ENCODE measurements at places on chromosomes 1 and 21.

GRCh38 chr1:203340112-203340790 lies 10.7 kb downstream of the FMOD start:
- DNase-seq: peak; percentile 63

DNA sequence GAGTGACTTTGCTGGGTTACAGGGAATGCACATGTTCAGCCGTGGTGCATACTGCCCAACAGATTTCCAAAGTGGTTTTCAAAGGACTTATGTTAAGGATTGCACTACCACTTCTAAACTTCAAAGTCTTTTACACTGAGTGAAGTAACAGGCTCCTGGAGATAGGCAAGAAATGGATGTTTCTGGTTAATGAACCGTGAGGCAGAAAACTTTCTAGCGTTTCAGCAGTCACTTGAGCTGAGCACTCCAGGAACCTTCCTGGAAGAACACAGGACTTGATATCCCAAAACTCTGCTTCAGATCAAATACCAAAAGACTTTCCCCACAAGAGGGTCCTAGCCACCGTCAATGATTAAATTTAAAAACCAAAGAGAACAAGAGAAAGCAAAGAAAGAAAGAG lies 74.3 kb upstream of the ATP1A1 start:
- DNase-seq: no peak

GRCh38 chr1:97792655-97793054 lies 128.2 kb downstream of the DPYD start:
- DNase-seq: no peak

DNA sequence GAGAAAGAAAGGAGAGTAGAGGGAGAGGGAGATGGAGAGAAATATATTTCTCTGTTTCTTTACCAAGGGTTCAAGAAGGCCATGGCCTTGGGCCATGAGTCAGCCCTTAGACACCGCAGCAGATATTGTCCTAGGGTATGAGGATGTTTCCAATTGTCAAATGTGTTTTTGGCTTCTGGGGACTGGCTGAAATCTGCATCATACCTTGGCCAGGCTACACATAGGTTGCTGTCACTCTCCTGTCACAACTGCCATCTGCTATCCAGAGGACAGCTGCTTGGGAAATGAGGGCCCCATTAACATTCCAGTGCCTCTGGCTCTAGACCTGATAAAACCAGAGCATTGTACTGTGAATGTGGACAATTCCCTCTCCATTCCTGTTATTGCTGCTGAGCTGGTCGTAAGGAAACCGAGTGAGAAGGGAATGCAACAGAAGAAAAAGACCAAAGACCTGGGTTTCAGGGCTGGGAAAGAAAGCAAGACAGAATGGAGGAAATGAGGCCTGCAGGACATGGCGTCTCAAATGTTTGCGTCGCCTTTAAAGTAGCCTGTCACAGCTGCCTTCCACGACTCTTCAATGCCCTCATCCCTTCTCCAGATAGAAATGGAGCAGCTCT lies 8.8 kb upstream of the PIGC start:
- DNase-seq: no peak

GRCh38 chr1:27994060-27994459 lies 34.3 kb downstream of the XKR8 start:
- DNase-seq: no peak

- no peak for DNase-seq
These were observed 189.6 kb downstream of the KAZN start for GRCh38 chr1:14788080-14788479.

DNA sequence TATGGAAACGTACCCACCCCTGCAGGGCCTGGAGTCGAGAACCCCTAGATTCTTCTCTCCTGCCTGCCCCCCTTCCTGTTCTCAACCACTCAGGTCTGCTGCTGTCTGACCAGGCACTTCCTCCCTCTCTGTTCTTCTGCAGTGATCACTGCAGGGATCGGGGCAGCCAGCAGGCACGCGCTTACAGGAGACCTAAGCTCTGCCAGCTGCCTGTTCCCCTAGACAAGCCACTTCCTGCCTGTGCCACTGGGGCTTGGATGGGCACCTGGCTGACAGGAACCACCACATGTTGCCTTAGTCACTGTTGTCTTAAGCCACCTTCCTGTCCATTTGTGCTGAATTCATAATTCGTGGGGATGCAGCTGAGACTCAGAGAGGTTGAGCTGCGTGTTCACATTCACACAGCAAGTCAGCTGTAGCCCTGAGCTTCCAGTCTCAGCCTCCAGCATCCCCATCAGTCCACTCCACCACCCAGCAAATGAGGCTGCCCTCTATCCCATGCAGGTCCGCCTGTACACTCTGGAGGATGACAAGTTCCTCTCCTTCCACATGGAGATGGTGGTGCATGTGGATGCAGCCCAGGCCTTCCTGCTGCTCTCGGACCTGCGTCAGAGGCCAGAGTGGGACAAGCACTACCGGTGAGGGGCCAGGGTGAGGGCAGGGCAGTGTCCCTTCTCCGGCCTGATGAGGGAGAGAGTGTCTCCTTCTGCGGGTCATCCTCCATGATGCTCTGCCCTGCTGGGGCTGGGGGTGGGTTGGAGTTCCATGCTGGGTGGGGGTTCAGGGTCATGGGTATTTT lies 18.6 kb downstream of the FAM151A start:
- DNase-seq: no peak

DNA sequence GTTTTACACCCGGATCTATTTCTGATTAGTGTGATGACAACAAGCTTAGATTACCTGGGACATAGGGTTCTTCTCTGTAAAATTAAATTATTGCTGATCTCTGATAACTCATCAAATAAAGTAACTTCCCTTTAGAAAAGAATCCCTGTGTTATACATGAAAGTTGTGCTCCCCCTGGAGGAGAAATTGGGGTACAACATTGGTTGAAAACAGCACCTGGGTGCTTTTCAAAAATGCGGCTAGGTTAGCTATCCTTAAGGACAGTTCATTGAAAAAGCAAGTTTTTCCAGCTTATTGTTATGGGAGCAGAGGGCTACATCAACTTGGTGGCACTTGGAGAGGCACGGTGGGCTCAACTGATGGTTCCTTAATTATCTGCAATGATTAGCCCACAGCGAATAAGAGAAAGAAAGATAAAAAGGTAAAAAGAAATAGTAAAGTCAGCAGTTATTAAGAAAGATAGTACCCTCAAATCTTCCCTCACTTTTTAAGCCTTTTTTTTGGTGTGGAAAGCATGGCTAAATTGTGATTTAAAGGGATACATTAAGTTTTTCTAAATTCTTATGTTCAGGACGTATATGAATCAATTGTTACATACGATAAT lies 97.8 kb downstream of the FMN2 start:
- no peak for DNase-seq

DNA sequence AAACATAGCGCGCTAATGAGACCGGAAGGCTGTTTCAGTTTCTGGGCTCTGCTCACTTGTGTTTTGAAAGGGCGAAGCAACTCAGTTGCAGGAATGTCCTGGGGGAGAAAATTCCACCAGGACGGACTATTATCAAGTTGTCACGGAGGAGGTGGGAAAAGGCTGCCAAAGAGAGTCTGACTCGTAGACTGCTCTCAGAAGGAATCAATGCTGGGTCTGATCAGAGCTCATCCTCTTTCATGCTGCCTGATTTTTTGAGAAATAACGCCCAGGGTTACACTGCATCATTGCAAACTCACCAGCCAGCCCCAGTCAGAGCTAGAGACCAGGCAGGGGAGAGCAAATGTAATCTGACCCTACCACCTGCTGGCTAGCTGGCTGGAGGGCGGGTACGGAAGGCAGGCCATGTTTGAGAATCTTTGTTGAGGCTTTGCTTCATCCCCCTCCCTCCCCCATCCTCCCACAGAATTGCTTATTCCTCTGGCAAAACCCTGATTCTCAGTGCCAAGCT lies 36.4 kb upstream of the BCL9 start:
- DNase-seq: peak; percentile 2

- DNase-seq: no peak
These were observed 37.3 kb upstream of the EDN2 start for GRCh38 chr1:41521766-41522165.

DNA sequence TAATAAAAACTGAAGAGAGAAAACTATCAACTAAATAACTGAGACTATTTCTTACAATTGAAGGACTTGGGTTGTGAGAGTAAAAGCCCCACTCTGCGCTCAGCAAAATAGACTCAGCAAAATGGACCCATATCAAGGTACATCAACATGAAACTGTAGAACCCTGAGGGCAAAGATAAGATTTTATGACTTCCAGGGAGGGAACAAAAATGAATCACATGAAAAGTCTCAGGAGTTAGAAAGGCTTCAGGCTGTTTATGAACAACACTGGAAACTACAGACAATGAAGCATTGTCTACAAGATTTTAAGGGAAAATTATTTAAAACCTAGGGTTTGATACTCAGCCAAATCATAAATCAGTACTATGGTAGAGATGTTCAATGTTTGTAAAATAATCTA lies 434.3 kb downstream of the PTPRC start:
- no peak for DNase-seq

GRCh38 chr1:175773571-175773970 lies 30.2 kb upstream of the TNR start:
- no peak for DNase-seq
